Stimulated activated CD4-positive, alpha-beta T cell treated with anti-CD3 and anti-CD28 coated beads, TNF-alpha, amount 100 ng/mL, for 48 hours (primary cell): ENCODE measurements at places on chromosomes 5 and 9.

DNA sequence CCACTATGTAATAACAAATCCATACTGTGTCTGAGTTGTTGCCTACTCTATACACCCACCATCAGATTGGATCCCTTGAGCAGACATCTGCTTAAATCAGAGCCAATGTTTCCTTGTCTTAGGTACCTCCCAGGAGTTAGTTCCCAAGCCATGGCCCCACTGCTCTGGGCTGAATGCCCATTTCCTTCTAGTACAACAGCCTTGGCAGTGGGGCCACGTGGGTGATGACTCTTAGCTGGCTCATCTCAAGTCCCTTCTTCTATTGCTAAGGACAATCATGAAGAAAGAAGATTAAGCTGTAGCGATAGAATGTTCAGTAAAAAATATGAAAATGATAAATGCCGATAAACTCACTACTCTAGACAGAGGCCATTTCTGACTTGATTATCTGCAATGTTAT is 16.6 kb downstream of the PTGR1 start:
- no peak for DNase-seq

GRCh38 chr5:168128111-168128510 is 163.3 kb upstream of the WWC1 start:
- DNase-seq: no peak

DNA sequence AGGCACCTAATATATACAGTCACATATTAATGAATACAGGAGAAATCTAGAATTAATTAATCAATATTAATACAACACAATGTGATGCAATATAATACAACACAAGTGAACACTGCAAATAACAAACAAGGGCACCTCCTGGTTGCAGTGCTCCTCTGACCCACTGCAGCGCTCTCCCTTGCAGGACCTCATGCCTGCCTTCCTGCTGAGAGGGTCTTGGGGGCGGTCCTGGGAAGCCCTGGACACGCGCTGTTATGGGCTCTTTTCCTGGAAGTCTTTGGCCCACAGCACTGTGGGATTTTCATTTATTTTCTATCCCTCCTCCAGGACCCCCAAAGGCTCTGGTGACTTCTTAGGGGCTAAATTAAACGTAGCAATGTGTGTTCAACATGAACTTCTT is 485.8 kb downstream of the IRX1 start:
- no peak for DNase-seq

GRCh38 chr9:34686231-34686630 is 4.8 kb downstream of the CCL19 start:
- DNase-seq: no peak

GRCh38 chr5:53262348-53262970 is 152.9 kb upstream of the MOCS2 start:
- no peak for DNase-seq

DNA sequence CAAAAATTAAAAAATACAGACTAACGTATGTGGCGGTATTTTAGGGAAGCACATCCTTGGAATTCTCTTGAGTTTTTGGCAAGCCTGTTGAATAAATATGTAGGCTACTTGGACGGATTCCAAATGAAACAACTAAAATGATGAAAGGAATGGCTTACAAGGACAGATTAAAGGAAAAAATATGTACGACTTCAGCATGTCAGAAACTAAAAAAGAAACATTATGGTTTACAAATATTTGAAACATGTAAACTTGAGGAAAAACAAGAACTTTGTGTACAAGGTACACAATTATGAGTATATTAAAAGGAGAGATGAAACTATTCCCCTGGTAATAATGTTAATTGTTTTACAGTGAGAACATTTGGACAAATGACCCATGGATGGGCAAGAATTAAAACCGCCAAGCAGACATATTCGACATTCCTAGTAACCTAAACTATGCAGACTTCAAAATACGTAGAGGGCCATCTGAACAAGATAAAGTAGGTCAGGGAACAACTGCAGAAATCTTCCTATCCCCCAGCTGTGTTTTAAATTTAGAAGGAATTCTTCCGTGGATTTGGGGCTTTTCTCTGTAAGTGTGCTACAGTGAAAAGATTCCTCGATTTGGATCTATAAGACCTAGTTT is 12.5 kb downstream of the EDIL3 start:
- DNase-seq: no peak

GRCh38 chr5:126924331-126925033 is 105.9 kb downstream of the MARCHF3 start:
- no peak for DNase-seq

GRCh38 chr9:77562019-77562748 is 85.9 kb downstream of the GNA14 start:
- no peak for DNase-seq

DNA sequence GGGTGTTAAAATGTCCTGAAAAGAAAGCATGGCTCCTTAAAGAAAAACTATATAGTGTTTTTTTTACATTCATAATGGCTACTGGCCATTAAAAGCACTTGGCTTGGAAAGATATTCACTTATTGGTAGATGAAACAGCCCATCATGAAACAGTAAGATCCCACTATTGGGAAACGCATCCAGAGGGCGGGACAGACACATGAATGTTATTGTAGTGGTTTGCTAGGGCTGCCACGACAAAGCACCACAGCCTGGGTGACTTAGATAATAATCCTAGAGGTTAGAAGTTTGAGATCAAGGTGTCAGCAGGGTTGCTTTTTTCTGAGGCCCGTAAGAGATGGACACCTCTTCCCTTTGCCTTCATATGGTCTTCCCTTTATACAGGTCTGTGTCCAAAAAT is 139.4 kb upstream of the ANKH start:
- DNase-seq: no peak

GRCh38 chr5:10351919-10352318 is 1.6 kb upstream of the MARCHF6 start:
- DNase-seq: no peak

DNA sequence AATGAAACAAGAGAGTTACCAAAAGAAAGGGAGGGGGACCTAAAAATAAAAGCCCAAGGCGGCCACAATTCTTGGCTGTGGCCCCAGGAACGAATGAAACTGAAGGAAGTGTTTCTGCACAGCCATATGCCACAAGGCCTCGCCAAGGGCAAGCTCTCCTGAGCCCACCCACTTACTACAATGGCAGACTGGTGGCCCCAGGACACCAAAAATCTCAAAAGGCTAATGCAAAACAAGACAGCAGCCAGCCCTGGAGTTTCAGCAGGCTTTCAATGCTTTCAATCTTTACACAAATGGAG is 4.0 kb downstream of the CAMSAP1 start:
- no peak for DNase-seq

GRCh38 chr9:137952976-137953666 is 75.5 kb downstream of the CACNA1B start:
- no peak for DNase-seq

DNA sequence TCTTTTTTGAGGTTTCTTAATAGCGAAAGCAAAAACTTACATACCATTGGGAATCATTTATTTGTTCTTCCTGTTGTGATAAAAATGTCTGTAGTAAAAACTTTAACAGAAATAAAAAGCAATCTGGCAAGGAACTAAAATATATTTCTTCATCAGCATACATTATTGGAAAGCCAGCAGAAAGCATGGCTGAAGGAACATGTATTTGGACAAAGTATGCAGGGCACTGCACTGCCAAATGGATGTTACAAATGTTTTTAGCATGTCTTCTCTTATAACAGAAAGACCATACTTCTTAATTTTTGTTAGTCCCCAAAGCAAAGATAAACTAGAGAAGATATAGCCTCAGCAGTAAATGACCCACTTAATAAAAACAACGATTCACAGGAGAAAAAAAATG is 80.5 kb downstream of the SMIM15 start:
- DNase-seq: no peak

- DNase-seq: no peak
Observed at GRCh38 chr5:74599148-74599547, 41.4 kb downstream of the ENC1 start.

GRCh38 chr9:2338777-2339365 is 282.7 kb upstream of the VLDLR start:
- no peak for DNase-seq

DNA sequence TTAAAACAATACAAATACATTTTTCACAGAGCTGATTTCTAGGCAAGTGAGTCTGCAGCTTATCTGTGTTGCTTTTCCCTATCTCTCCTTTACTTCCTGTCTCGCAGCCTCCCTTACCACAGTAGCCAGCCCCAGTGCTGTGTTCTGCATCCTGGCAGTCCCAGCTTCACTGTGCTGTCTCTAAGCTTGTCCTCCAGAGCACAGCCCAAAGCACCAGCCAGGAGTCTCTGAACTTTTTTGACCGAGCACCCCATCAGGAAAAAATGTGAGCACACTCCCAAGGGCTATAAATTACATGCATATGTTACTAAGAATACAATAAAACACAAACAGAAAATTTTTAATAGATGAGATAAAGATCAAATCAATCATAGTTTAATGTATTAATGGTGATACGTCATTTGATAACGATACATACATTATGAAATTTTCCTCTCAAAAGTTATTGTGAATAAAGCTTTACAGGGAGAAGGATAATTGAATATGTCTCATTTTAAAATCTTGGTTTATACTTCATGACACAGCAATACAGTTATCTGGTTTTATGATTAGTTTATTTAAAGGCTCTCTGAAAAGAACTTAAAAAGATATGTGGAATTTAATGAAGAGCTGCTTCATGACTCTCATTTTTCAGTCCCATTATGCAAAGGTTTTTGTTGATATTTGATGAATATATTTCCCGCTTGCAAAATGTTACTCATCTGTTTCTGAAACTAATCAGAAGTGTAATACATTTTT is 7.3 kb upstream of the RHOBTB3 start:
- DNase-seq: no peak

DNA sequence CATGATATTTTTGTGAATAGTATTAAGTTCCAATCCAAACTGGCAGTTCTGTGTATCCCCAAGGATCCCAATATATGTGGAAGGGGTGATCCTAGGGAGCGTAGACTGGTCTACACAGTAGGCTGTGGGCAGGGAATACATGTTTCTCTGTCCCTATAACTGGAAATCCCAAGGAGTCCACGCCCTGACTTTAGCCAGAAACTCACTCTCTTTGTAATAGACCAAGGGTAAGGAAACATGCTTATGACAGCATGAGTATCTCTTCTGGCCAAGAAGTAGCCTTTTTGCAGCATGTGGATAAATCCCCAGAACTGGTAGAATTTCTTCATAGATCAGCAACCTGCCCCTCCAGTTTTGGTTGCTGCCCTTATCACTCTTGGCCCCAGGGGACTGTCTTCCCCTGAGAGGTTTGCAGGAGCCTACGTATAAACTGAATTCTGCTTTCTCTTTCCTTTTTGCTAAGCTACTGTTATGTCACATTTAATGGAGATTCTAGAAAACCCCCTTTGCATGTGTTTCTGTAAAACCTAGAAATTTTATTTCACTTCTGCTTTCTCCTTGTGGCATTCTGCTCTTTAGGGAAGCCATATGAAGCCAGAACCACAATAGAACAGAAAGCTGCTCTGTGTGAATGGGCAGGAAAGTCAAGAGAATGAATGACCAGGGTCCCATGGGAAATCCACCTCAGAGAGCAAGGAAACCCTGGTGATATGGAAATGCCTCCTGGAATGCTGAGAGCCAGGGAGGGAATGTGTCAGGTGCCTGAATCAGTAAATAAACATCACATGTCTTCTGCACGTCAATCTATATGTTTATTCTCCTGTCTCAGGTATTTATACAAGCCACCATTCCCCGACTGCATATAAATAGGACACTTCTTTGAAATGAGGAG is 3.5 kb downstream of the IFNA2 start:
- DNase-seq: no peak

DNA sequence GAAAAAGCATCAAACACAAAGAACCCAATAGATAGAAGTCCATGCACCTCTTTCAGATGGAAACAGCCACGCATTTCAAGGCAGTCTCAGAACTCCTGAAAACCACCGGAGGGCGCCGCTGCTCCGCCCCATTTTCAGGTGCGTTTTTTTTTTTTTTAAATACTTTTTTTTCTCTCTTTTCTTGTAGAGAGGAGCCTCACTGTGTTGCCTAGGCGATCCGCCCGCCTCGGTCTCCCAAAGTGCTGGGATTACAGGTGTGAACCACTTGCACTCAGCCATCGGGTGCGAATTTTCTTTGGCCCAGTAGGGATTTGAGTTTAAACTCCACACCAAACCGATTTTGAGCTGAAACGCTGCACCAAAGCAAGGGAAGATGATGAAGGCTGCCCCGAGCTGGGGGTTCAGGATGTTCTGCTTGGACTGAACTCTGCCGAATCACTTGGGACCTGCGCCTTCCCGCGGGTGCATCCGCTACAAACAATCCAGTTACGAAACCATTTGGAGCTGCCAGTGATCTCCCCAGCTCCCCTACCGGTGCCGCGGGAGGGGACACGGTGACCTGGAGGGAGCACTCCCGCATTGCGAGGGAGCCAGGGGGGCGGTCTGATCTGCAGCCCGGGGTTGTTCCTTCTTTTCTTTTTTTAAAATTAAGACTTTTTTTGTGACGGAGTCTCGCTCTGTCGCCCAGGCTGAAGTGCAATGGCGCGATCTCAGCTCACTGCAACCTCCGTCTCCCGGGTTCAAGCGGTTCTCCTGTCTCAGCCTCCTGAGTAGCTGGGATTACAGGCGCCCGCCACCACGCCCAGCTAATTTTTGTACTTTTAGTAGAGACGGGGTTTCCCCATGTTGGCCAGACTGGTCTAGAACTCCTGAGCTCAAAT is 1.4 kb downstream of the PTGR1 start:
- peak; percentile 32 for DNase-seq

DNA sequence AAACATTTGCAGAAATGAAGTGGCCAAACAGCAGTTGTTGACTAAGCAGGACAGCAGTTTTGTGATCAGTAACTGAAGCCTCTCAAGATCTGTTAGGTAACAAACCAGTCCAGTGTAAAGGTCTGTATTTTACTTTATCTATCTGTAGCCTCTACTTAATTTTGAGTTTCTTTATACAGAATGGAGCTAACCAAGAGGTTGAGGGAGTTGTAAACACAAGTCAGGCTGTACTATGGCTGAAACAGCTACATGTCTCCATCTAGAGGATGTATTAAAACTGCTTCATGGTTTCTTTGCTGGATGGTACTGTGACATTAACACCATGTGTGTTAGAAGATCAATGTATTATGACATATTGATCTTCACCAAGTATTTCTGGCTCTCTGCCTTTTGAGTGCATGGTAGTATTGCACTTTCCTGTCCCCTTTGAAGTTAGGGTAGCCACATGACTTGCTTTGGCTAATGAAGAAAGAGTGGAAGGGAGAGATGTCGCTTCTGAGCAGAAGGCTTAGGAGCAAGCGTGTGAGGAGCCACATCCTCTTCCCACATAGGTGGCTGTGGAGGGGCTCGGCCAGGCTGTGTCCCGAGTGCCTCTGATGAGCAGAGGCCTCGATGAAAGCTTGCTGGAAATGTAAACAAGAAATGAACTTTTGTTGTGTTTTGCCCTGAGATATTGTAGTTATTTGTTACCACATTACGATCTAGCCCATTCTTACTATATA is 105.6 kb upstream of the PCA3 start:
- DNase-seq: no peak

GRCh38 chr9:103514767-103515166 is 519.6 kb downstream of the CYLC2 start:
- no peak for DNase-seq

- no peak for DNase-seq
Observed at GRCh38 chr9:92761686-92762085, 2.9 kb downstream of the BICD2 start.
